ENCODE measurements at places on chromosomes 1 and 21. TPM values are rescaled to one million over a fixed set of nuclear protein-coding genes. Genes with fewer than 3 reads are reported as not detected.

TRAF5 gene
- 13.1 TPM for total RNA-seq

IGSF9 gene
- total RNA-seq: not detected

MROH7 gene
- total RNA-seq: not detected

ARHGAP30 gene
- not detected for total RNA-seq

CFHR5 gene
- total RNA-seq: not detected

GRCh38 chr1:220233927-220234326, 38.3 kb downstream of the RAB3GAP2 start:
- DNase-seq: no peak

DNA sequence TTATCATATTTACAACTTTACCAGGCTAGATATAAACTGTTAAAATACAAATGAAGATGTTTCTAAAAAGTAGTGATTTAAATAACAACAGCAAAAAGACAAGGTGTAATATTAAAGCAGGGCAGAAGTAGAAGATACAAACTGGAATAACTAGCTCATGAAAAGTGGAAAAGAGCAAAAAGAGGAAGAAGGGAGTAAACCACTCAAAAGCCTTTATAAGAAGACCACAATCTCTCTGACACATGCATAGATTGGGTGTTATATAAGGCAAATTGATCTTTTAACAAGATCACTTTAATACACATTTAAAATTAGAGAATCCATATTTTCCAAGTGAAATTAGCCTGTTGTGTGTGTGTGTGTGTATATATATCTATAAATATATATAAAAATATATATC, 5.0 kb downstream of the DENND1B start:
- DNase-seq: no peak

DNA sequence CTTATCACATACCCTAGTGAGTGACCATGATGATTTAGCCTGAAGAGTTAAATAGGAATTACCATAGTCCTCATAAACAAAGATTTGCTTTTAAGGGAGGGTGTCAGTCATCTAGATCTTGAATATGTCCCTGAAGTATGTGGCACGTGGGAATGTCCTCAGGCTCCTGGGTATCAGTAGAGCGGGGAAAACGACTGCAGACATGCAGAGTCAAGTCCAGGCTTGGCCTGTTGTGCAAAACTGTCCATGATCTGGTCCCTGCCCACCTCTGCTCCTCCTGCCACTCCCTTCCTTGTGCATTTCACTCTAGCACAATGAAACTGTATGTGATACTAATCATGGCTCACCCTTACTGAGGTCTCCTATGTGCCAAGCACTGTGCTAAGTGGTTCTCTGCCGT, 12.9 kb downstream of the MOV10 start:
- DNase-seq: no peak

DNA sequence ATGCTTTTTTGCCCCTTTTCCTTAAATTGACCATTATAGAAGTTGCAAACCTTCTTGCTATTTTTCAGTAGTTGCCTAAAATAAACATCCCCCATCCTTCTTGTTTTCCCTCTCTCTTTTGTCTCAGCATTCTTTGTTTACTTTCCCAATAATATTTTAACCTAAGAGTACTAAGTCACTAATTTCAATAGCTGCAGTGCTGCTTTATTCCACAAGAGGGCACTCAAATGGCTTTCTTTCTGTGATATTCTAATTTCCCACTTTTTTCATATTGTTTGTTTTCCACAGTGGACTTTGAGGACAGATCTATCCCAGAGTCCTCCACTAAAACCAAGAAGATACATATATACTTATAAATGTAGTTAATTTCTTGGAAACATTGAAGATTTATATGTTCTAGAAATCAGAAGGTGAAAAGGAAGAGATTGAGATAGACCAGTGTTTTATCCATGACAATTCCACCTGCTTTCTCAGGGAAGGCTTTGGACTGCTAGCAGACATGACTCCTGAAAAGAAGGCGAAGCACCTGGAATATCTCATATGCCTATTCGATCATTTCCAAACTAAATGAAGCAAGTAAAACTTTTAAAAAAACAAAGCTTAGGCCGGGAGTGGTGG, 104.8 kb upstream of the GRIK1 start:
- peak; percentile 7 for DNase-seq

DNA sequence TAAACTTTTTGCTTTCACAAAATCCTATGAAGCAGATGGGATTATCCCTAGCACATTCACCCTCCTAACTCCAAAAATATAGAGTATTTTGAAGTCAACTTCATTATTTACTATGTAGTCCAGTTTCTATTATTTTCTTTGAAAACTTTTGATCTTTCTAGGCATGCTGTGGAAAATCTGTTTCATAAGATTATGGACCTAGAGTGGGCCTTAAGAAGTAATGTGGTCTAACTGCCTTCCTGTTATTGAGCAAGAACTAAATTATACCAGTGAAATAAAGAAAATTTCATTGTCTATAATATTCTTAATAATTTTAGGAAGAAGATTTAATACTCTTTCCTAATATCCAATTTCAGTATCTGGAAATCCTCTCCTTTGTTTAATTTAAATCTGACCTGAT, 58.1 kb downstream of the PRKACB start:
- no peak for DNase-seq

- no peak for DNase-seq
Observed at GRCh38 chr1:2049718-2050431, at the start of gene PRKCZ. TSS of gene PRKCZ (plus strand) at chr1:2050411. CDS start at chr1:2050631, 220 bp downstream.

DNA sequence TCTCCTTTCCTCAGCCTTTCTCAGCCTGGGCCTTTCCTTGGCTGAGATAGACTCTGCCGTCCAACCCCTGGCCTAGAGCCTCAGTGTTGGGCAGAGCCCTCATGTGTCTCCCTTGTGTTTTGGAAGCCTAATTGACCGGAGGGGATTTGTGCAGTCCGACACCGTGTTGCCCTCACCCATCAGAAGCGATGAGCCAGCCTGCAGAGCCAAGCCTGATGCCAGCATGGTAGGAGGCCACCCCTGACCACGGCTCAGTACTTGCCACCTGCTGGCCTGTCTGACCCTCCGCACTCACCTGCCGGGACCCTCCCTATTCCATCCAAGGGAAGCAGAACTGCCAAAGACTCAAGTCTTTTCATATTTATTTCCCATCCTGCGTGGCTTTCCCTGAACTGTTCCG, 9.3 kb upstream of the SFN start:
- no peak for DNase-seq

DNA sequence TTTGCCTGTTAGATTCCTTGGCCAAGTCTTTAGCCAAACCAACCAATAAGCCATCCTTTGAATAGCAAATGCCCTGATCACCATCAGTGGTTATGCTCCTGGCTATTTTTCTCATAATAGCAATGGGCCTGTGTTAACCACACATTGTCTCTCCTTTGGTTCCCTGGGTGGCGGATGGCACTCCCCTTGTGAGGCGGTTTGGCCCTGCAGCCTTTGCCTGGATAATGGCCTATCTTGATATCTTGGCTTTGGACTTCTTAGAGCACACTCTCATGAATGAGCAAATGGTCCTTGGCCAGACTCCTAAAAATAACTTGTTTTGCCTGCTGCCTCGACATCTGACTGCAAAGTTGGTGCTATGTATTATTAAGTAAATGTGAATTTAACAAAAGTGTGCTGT, 22.4 kb upstream of the ZBTB18 start:
- DNase-seq: no peak

DNA sequence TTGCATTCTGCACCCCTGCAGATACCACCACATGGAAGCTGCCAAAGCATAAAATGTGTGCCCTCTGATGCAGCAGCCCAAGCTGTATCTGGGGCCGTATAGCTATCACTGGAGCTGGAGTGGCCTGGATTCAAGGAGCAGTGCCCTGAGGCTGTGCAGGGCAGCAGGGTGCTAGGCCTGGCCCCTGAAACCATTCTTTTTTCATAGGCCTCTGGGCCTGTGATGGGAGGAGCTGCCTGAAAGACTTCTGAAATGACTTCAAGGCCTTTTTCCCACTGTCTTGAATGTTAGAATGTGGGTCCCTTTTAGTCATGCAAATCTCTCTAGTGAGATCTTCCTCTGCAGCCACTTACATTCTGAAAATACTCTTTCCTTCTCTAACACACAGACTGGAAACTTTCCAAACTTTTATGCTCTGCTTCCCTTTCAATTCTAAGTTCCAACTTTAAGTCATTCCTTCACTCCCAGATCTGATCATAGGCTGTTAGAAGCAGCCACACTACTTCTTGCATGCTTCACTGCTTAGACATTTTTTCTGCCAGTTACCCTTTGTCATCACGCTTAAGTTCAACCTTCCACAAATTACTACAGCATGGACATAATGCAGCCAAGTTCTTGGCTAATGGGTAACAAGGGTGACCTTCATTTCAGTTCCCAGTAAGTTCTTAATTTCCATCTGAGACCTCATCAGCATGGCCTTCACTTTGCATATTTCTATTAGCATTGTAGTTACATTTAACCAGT, 42.4 kb downstream of the DRAM2 start:
- no peak for DNase-seq

GRCh38 chr1:151024540-151025146, 11.7 kb upstream of the BNIPL start:
- peak; percentile 62 for DNase-seq

DNA sequence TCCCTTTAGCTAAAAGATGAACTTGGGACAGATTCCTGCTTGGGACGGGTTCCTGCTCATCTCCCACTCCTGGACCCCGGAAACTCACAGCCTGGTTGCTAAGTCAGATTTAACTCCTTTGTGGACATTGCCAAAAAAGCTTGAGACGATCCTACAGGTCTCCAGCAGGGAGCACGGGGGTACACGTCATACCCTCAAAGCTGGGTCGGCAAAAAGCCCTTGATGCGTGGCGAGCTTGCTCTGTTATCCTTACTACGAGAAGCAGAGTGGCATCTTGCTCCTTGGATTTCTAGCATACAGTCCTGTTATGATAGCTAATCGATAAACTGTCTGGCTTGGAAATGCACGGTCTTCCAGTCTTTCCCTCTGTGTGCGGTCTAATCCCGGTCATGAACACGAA, 60.8 kb upstream of the KRTAP19-8 start:
- DNase-seq: no peak

- no peak for DNase-seq
Observed at GRCh38 chr1:115624859-115625258, 16.9 kb upstream of the VANGL1 start.

- no peak for DNase-seq
Observed at GRCh38 chr1:182978151-182978853, 25.3 kb upstream of the SHCBP1L start.

- no peak for DNase-seq
Observed at GRCh38 chr1:111204201-111204982, 3.9 kb upstream of the DENND2D start.

DNA sequence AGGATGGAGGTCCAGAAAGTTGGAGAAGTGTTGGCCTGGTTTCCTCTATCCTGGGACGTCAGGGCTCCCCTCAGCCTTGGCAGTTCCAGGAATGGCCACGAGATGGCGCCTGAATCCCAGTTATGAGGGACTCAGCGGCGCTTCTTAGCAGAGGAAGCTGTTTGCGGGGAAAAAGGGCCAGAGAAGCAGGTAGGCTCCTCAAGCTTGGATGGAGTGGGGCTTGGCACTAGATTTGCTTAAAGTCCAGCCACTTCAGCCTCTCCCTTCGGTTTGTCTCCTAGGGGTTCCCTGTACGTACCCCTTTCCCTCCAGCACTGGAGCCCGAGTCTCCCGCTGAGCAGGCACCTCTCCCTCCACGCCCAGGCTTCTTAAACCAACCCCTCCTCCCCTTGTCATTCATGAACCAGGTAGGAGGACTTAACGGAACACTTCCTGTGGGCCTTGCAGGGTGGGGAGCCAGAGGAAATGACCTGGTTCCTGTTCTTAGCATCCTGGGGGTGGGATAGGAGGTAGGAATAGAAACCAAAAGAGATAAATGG, 32.0 kb upstream of the TENT5B start:
- DNase-seq: peak; percentile 64

Measured in IMR-90 (cell line).